HS-5 (cell line): ENCODE measurements at places on chromosomes 4 and X.

DNA sequence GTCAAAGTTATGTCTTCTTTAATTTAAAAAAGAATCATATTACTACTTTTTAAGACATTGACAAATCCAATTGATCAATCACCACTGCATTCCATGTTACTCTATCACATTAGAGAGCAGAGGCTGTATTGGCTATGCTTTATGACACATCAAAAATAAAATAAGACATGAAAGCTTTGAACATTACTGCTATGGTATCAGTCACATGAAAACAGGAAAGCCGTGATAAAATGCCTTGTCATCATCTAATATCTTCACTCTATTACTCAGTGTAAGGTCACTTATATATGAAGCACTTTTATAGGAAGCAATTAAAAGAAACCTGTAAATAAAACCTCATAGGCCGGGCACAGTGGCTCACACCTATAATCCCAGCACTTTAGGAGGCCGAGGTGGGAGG lies 27.7 kb upstream of the CEP135 start:
- peak; percentile 48 for DNase-seq

DNA sequence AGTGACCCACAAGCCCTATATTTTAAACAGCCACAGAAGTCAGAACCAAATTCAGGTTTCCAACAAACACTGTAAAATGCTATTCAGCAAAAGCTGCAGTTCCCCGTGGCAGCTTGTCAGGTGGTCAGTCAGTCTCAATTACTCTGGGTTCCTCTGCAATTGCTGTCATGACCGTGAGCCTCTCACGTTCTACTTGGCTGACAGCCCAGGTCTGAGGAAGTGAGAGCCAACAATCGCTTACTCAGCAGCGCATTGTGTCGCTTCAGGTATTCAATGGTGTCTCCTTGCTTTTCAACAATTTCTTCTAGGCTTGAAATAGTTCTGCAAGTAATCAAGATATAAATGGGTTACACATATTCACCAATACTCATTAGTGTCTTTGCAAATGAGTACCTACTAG lies 25.8 kb downstream of the TRIM75 start:
- DNase-seq: no peak

DNA sequence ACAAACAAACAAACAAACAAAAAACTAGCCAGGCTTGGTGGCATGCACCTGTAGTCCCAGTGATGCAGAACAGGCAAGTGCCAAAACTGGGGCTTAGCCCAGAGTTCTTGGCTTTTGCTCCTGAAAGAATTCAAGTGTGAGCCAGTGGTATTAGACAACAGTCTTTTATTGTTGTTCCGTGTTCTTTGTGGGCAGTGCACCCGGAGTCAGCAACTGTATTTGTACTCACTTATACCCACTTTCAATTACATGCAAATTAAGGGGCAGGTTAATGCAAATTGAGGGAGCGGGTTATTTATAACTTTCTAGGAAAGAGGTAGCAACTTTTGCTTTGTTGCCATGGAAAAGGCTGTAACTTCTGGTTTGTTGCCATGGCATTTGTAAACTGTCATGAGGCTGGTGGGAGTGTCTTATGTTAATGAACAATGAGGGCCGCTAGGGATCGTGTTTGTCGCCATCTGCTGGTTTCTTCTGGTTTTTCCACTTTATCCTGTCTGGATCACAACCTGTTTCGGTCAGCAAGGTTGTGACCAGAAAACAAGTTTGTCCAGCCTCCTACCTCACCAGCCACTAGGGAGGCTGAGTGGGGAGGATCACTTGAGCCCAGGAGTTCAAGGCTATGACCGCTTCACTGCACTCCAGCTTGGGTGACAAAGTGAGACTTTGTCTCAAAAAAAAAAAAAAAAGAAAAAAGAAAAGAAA lies 88.8 kb upstream of the ESX1 start:
- no peak for DNase-seq

DNA sequence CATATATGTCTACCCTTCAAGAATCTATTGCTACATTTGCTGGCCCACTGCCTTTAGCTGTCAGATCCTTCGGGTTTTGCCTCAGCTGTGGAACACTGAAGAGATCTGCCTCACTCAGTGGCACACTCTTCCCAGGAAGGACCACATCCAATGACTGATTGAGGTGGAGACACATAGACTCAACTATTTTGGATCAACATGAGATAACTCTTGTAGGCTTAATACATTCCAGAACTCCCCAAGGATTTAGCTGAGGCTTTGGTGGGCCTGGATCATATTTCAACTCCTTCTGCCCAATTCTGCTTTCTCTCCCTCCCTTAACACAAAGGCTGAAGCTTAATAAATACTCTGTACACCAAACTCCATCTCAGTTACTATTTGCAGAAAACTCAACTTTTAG lies 100.5 kb downstream of the CORIN start:
- no peak for DNase-seq

DNA sequence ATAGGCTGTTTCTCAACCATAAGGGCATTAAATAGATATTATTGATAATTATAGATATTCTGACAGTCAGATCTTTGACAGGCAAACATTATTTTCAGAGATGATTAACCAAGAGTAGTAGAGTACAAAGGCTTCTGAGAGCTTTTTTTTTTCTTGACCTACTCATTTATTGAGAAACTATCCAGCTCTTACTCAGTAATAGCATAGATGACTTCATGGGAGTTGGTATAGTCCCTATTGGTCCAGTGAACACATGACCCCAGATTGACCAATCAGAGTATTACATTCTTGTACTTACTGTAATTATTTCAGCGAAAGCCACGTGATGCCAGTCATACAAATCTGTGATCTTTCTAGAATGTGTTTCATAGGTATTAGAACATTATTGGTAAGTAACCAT lies 508.7 kb downstream of the FSTL5 start:
- DNase-seq: no peak

DNA sequence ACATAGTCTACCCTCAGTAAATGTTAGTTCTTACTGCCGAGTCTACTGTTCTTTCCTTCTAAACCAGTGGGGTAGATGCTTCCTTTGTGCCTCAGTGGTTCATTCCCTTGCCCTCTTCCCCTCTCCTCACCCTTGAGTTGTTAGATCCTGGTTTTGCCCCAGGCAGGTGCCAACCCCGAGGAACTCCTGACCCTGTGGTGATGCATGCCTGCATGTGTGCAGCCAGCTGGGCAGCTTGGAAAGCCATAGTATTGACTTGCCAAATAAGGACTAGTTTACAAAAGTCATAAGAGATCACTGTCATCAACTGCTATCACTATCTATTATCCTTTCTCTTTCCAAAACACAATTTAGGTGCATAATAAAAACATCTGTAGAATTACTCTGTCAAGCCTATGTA lies 50.9 kb downstream of the REPS2 start:
- no peak for DNase-seq

GRCh38 chr4:21469438-21470300 lies 478.9 kb downstream of the KCNIP4 start:
- no peak for DNase-seq
